ENCODE measurements at places on chromosomes 11 and 22.
A peak's percentile ranks its signal among the peaks of the same experiment; 100 is the strongest.

- no peak for DNase-seq
Observed at GRCh38 chr22:24093855-24094254, 82.8 kb downstream of the CABIN1 start.

- peak; percentile 69 for DNase-seq
Observed at GRCh38 chr11:126284829-126285228, 1.9 kb downstream of the TIRAP start.

DNA sequence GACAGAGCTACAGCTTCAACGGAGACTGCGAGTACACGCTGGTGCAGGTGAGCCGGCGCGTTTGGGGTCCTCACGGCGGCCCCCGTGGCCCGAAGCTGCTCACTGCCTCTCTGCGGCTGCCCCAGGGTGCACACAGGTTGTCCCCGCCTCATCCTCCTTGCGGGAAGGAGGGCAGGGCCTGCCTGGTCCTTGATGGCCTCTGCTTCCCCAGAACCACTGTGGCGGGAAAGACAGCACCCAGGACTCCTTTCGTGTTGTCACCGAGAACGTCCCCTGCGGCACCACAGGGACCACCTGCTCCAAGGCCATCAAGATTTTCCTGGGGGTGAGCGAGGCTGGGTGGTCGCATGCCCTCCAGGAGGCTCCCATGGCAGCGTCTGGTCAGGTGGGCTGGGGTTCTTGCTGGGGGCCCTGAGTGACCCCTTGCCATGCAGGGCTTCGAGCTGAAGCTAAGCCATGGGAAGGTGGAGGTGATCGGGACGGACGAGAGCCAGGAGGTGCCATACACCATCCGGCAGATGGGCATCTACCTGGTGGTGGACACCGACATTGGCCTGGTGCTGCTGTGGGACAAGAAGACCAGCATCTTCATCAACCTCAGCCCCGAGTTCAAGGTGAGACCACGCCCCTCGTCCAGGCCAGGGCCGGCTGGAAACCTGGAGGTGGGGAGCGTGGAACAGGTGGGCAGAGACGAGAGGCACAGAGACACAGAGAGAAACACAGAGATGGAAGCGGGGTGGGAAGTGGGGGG is 19.4 kb downstream of the MUC5AC start:
- DNase-seq, result no peak

GRCh38 chr22:30280505-30280904 is 8.8 kb downstream of the CASTOR1 start:
- no peak for DNase-seq

GRCh38 chr11:32466279-32466915 is 31.1 kb upstream of the WT1 start:
- no peak for DNase-seq

GRCh38 chr11:37544491-37544890 is 946.5 kb upstream of the RAG2 start:
- DNase-seq, result no peak

GRCh38 chr11:20363500-20364340 is at the start of gene HTATIP2:
HTATIP2 (plus strand) TSS chr11:20363714; CDS start chr11:20364238, 524 bp downstream.
- peak; percentile 62 for DNase-seq

GRCh38 chr11:132429685-132430084 is 1059.3 kb downstream of the NTM start:
- no peak for DNase-seq

DNA sequence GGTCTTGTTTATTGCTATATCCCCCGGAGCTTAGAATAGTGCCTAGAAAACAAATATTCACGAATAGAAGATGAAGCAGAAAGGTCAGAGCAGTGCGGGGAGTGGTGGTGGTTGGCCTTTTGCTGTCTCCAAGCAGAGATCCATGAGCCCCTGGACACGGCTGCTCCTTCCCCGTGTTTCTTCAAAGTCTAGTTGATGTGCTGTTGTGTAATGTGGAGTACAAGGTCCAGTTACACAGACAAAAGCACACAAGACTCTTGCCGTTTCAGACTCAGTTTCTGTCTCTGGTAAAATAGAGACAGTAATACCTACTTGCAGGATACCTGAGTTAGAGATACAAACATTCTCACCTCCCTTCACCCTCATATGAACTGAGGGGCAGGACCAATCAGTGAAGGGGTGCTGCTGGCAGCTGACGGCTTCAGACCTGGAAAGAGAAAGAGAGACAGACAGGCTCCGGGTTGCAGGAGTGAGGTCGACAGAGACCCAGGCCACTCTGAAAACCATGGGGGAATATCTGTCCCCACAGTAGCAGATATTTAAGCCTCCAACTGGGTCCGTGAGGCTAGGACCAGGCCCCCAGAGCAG is 56.2 kb downstream of the RASSF10 start:
- DNase-seq, result no peak

- no peak for DNase-seq
Observed at GRCh38 chr11:43393765-43394355, 35.1 kb downstream of the TTC17 start.

GRCh38 chr22:43571181-43571580 is 159.4 kb downstream of the MPPED1 start:
- DNase-seq, result no peak

Measured in activated T-helper 1 cell treated with Interleukin-2 at 50 U/mL for 16 hours (primary cell).